AG09319 (cell line): ENCODE measurements at places on chromosomes 5 and 9.

DNA sequence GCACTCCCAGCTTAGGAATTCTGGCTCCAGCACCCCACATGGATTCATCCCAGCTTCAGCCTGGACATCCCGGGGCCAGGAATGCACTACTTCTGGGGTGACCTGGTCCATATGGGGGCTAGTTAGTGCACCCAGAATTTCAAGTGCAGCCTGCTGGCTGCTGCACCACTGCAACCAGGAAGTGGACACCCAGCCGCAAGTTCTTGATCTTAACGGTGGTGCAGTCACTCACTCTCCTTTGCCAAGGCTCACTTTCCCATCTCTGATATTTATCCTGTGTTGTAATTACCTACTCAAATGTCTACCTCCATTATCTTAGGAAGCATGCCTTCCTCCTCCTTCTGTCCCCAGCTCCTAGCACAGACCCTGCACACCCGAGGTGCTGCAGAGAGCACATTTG is 26.2 kb upstream of the RAB14 start:
- no peak for DNase-seq

GRCh38 chr5:6107675-6108539 is 270.4 kb downstream of the MED10 start:
- DNase-seq, result no peak

DNA sequence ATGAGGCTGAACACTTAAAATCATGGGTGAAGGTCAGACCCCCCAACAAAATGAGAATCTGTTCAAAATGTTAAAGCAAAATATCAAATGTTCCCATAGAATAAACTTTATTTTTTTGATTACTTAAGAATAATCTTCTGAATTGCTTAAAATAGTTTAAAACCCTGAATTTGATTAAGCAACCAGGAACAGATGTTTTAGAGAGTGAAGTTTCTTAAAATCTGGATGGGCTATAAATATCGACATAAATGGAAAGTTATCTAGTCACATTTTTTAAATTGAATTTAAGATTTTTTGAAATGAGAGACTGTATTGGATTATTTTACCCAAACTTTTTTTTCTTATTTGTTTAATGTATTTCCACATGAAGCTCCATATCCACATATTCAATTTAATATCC is 98.5 kb downstream of the ADAMTS12 start:
- no peak for DNase-seq

- DNase-seq, result no peak
These were observed 2.0 kb downstream of the ADCY2 start for GRCh38 chr5:7397937-7398336.
